ENCODE measurements at places on chromosomes 1 and 21. TPM values are rescaled to one million over a fixed set of nuclear protein-coding genes. Genes with fewer than 3 reads are reported as not detected.

The KCNH1 gene
- total RNA-seq = 0.33 TPM

The EFCAB14 gene
- 86.5 TPM for total RNA-seq

The AADACL3 gene
- total RNA-seq = not detected

The SCCPDH gene
- total RNA-seq = 23.2 TPM
